Left renal cortex interstitium (tissue), 4 donors: ENCODE measurements at places on chromosomes 13 and 19.

- no peak for DNase-seq
Measured at GRCh38 chr19:7393939-7394730, 45.4 kb downstream of the ARHGEF18 start.

- no peak for DNase-seq
Measured at GRCh38 chr19:21151460-21151859, 9.6 kb downstream of the ZNF431 start.

DNA sequence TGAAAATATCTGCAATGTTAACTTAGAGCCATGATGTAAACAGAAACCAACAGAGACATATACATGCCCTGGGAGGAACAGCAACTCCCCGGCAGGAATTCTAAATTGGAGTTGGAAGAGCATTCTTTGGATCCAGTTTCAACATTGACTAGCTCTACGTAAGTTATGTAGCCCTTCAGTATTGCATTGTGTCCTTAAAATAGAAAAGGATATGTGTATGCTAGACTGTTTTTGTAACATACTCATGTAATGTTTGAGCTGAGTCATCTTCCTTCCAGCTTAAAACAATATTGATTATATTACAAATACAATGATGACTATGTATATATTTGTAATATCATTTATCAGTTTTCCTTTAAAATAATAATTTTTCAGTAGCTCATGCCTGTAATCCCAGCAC lies 1422.2 kb upstream of the PCDH20 start:
- DNase-seq = no peak

DNA sequence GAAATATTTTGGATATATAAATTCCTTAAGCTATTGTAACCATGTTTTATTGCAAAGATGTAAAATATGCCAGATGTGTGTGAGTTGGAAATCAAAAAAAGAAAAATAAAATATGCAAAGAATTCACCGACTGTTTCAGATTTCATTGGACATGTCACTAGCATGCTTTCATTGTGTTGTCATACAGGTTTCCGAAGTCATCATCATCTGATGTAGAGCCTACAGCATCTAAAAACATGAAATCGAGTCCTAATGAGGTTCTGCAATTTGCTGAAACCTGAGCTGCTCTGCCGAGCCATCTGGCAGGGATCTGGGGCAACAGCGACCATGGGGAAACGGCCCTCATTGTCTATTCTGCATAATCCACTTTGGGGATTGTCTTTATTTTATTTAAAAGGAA lies 196.1 kb upstream of the MAB21L1 start:
- DNase-seq = no peak

GRCh38 chr13:50285283-50285682 lies 270.0 kb downstream of the KCNRG start:
- no peak for DNase-seq

DNA sequence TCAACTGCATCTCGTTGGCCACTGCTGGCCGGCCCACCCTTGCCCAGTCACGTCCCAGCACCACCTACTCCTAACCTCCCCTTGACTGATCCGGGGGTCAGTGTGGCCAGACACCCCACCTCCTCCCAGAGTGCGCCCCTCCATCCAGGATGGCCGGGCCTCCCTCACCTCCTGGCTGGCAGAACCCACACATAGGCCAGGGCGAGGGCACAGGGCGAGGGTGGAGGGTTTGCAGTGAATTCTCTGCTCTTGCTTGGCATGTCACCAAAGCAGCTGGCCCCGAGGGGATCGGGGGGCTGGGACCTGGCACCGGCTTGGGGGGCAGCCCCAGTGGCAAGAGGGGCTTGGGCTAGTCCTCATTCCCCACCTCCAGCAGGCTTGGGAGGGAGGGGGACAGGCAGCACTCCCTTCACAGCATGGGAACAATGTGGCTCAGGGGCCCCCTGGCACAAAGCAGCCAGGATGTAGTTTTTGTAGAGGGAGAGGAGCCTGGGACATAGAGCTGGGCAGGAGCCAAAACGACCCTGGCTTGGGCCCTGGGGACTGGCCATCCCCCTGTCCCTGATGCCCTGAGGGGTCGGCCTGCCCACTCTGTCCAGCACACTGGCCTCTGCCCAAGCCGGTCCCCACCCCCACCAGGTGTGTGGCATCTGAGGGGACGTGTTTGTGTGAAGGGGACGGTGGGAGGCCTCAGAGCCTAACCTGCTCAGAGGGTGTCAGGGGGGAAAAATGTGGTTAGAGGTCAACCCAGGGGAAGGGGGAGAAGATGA lies 28.5 kb upstream of the ASF1B start:
- no peak for DNase-seq

GRCh38 chr19:29086182-29086581 lies 126.8 kb downstream of the UQCRFS1 start:
- no peak for DNase-seq

DNA sequence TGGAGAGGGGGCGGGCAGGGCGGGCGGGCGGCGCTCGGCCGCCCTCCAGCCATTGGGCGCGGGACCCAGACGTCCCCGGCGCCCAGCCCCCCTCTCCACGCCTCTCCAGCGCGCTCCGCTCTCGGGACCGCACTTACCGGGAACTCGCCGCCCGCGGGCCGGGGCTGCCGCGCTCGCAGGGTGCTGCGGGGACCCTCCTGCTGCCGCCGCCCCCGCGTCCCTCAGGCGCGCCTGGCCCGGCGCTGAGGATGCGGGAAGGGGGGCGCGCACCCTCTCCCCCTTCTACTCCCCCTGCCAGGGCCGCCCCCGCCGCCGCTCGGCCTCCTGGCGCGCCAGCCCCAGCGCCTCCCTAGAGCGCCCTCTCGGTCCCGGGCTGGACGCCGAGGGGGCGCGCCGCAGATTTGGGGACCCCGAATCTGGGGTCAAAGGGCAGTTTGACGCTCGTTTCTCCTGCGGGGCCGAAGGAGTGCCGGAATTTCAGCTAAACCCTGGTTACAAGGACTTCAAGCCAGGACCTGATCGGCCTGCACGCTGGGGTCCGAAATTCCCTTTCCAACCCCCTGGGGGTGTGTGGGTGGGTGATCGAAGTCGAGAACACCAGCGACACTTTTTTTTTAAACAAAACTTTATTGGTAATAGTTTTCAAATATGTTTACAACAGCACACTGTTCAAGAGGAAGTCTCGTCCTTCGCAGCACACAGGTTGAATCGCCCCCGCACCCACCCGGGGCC lies 696 bp upstream of the SAMD1 start:
- peak; percentile 58 for DNase-seq

- DNase-seq = no peak
Measured at GRCh38 chr19:35051796-35052195, 10.3 kb downstream of the HPN start.

- DNase-seq = no peak
Measured at GRCh38 chr13:57491318-57491717, 140.2 kb upstream of the PCDH17 start.

GRCh38 chr13:83178008-83178407 lies 704.3 kb downstream of the SLITRK1 start:
- DNase-seq = no peak
